Mammary epithelial cell (primary cell): ENCODE measurements at places on chromosomes 11 and 22.
A peak's percentile ranks its signal among the peaks of the same experiment; 100 is the strongest.

- DNase-seq, result no peak
These were observed 13.5 kb downstream of the PSMD13 start for GRCh38 chr11:250274-250673.

DNA sequence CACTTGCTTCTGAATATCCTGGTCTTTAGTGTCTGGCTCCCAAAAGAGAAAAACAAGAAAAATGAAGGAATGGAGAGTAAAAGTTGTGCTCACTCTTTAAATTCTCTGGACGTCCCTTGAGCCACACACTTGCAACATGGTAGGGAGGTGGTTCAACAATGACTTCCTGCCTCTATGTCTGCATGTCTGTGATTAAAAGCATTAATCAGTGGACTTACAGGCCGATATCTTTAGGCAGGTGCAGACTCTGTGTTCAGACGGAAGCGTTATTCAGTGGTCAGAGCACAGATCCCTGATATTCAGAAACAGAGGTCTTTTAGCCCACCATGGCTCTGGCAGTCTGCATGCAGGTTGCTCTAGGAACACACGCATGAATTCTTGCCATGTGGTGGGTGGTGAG, 1920.0 kb upstream of the RAG2 start:
- no peak for DNase-seq

GRCh38 chr11:132249256-132249655, 878.8 kb downstream of the NTM start:
- DNase-seq, result no peak

DNA sequence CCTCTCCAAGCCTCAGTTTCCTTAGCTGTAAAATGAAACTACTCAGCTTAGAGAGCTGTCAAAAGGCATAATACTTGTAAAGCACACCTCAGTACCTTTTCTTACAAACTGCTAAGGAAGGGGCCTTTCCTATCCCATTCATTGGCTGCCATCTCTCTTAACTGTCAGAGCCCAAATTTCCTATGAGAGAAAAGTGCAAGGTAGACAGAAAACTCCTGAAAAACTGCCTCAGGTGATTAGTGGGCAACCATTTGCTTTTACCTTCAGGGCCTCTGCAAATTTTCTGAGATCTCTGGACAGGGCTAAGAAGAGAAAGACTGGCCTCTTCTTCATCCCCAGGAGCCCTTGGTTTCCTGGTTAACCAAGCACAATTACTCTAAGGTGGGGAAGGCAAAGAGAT, 13.8 kb downstream of the LARGE1 start:
- DNase-seq, result no peak

DNA sequence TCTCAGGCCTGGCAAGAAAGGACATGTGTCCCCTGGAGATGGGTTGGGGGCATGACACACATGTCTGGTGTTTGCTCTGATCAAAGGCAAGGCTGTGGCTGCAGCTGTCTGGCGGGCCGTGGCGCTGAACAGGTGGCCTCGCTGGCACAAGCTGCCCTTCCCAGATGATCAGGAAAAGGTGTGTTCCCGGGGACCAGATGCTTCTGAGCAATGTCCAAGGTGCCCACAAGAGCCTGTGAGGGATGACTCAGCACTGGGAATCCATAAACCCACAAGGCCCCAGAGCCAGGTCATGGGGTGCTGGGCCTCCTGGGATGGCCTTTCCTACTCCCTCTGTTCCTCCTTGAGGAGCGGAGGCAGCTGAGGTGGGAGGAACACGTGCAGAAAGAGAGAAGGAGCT, 9.7 kb upstream of the LRP5 start:
- peak; percentile 87 for DNase-seq

- peak; percentile 5 for DNase-seq
These were observed at the start of gene NELL1 for GRCh38 chr11:20668844-20669819. TSS of gene NELL1 (plus strand) at chr11:20669586.

DNA sequence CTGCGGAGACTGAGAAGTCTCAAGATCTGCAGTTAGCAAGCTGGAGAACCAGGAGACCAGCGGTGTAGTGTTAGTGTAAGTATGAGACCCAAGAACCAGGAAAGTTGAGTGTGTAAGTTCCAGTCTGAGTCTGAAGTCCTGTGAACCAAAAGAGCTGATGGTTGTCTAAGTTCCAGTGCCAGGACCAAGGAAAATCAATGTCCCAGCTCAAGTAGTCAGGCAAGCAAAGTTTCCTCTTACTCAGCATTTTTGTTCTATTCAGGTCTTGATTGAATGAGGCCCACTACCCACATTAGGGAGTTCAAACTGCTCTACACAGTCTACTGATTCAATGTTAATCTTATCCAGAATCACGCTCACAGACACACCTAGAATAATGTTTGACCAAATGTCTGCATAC, 11.0 kb downstream of the USP28 start:
- DNase-seq, result no peak

DNA sequence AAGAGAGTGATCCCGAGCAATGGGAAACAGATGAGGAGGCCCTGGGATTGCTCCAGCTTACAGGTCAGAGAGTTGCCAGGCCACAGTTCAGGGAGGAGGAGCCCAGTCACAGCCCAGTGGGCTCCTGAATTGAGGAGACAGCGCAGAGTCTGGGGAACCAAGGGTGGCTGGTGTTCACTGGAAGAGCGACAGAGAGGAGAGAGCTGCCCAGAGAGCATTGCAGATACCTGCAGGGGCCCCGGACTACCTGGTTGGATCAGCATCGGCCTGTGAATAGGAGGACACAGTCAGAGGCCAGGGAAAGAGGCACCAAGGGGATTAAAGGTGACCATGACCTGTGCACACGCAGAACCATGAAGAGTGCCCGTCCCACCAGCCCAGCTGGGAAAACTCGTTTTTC, 648.6 kb downstream of the TBC1D22A start:
- no peak for DNase-seq

GRCh38 chr11:118004543-118005223, 18.5 kb downstream of the IL10RA start:
- no peak for DNase-seq

- no peak for DNase-seq
These were observed 58.8 kb downstream of the MCM5 start for GRCh38 chr22:35458547-35459422.

- no peak for DNase-seq
These were observed 5.8 kb downstream of the THRSP start for GRCh38 chr11:78069465-78069864.

GRCh38 chr11:76661306-76661751, 9.2 kb downstream of the LRRC32 start:
- no peak for DNase-seq

DNA sequence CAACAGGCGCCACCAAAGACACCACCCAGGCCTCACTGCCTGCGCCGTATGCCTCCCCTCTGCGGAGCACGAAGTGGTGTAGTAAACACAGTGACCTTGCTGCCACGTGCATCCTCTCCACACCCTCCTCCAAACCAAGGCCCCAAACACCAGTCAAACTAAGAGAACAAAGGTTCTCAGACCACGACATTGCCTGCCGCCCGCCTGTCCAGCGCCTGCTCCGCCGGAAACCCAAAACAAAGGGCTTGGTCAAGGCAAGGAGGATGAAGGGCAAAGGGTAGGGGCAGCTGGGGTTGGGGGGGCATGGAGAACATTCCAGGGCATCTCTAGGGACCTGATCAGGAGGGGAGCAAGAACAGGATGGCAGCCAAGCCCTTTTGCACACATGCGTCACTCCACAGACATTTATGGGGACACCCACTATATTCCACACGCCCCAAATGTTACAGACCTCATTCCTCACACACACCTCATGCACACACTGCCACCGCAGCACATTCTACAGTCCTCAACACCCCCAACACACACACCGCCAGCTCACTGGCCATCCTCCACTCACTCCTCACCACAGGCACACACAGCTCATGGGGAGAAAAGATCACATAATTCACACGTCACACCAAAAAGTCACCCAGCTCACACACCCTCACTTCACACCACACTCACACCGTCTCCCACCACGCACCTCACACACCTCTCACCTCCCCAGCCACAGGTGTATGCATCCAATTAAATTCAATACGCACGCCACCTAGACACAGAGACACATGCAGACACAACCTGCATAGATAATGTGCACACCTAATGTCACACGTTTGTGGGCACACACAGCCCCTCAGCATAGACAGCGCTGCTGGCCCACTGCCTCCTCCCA, 34.5 kb downstream of the PDE2A start:
- no peak for DNase-seq

- no peak for DNase-seq
These were observed 7.8 kb upstream of the DUSP18 start for GRCh38 chr22:30675436-30675835.

- no peak for DNase-seq
These were observed 76.2 kb upstream of the TOP3B start for GRCh38 chr22:22058633-22059290.

DNA sequence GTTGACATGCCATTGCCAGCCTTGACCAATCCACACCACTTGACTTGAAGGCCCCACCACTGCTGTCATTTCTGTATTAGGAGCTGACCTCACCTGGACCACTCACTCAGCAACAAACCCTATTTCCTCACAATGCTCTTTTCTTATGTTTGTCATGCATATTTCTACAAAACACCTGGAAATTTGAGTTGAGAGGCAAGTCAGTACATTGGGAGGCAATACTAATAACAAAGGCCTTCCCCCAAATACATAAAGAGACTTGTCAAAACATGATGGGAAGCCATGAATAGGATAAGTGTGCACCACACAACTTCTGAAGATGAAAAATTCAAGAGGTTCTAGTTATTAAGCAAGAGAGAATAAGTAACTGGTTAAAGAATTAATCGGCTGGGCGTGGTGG, 77.9 kb upstream of the POU2AF2 start:
- DNase-seq, result no peak

GRCh38 chr22:27240298-27241075, 561.1 kb downstream of the MN1 start:
- DNase-seq, result no peak

- DNase-seq, result no peak
These were observed 92.2 kb downstream of the LUZP2 start for GRCh38 chr11:24589064-24589463.

DNA sequence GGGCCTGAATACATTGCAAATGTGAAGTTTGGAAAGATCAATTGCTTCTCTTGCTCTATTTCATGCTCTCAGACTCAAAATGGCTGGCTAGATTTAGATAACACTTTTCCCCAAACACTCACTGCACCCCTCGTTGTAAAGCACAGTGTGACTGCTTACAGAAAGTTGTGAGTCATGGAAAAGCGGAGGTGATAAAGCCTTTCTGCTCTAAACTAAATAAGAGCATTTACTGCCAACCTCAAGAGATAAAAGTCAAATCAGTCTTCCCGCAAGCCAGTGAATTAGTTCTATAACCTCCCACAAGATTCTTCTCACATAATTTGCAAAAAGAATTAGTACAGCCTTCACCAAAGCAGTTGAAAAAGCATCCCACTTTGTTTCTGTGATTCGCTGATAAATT, 168.7 kb downstream of the WT1 start:
- DNase-seq, result no peak

GRCh38 chr22:44561139-44561840, 63.3 kb upstream of the RTL6 start:
- DNase-seq, result no peak

DNA sequence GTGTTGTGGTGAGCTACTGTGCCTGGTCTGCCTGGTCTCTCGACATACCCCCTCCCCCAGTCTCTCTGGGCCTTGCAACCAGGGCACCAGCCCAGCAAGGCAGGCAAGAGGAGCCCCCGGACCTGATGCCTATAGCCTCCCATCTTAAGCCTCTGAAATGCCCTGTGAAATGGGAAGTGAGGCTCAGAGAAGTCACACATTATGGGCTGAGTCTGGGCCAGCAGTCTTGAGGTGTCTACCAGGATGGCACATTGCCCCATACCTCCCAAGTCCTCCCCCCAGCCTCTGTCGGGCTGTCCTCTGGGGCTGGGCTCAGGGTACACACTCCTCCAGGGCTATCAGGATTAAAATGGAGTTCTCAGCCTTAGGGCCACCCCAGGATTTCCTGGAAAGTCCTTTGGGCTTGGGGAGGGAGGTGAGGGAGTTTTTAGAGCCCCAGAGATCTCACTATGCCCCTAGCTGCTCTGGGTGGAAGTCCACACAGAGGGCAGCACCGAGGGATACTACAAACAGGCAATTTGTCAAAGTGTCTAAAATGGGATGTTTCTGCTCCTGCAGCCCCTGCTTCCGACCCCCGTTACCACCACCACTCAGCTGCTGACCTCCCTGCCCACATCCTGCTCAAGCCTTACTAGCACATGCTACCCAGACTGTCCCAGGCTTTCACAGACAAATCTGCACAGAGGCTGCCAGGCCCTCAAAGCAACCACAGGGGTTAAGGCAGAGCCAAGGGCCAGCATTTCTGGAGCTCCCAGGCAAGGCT, 3.1 kb upstream of the SH3BP1 start:
- DNase-seq, result no peak

- DNase-seq, result peak; percentile 32
These were observed 2.2 kb downstream of the CD59 start for GRCh38 chr11:33733980-33734379.
